Myocyte (in vitro differentiated cells): ENCODE measurements at places on chromosomes 13 and 19. TPM values are rescaled to one million over a fixed set of nuclear protein-coding genes. Genes with fewer than 3 reads are reported as not detected.

DNA sequence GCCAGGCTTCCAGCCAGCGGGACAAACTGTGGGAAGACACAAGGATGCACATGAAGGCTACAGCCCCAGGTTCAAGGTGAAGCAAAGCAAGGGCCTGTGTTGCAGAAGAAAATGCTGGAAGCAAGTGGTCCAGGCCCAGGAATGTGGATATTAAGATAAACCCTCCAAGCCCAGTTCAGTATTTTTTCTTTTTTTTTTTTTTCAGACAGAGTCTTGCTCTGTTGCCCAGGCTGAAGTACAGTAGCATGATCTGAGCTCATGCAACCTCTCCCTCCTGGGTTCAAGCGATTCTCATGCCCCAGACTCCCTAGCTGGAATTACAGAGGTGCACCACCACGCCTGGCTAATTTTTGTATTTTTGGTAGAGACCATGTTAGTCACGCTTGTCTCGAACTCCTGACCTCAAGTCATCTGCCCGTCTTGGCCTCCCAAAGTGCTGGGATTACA, 4.4 kb downstream of the PRDX2 start:
- no peak for DNase-seq

Gene FCER2
- total RNA-seq, result not detected in 2 replicates

Gene PCDH8
- total RNA-seq, result not detected in 2 replicates

GRCh38 chr19:29524201-29524911, 1.4 kb upstream of the VSTM2B start:
- DNase-seq, result no peak

DNA sequence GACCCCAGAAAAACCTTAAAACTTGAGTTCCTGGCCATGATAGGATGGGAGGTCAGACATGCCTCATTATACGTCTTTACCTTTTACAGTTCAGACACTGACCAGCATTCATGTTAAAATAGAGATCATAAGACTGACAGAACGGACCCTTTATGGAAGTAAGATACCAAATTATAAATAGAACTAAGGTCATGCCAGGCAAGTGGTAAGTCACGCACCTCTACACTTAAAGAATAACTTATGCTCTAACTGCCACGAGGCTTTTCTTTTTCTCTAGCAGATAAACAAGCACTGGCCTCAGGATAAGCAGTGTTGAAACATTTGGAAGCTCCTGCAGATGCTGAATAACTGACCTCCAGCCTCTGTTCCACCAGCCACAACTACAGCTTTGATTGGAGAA, 28.4 kb downstream of the GPR42 start:
- DNase-seq, result no peak

- DNase-seq, result no peak
Measured at GRCh38 chr19:37991176-37991835, 84.3 kb downstream of the SIPA1L3 start.

DNA sequence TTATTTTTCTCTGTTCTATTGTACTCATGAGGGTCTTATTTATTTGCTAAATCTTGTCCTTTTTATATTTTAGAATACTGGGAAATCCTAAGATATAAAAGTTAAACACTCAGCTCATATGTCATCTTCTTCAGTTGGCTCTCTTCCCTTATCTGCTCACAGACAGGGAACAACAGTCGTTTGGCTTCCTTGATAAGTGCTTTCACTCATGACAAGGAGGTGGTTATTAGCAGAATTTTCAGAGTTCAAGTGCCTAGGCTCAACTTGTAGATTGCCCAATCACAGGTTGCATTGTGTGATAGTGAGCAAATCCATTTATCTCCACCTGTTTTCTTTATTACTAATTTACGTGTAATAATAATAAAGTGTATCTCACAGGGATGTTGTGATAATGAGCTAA, 620.3 kb upstream of the PCDH20 start:
- DNase-seq, result no peak

Gene PTPRS
- total RNA-seq, result 104 and 161 TPM in 2 replicates

DNA sequence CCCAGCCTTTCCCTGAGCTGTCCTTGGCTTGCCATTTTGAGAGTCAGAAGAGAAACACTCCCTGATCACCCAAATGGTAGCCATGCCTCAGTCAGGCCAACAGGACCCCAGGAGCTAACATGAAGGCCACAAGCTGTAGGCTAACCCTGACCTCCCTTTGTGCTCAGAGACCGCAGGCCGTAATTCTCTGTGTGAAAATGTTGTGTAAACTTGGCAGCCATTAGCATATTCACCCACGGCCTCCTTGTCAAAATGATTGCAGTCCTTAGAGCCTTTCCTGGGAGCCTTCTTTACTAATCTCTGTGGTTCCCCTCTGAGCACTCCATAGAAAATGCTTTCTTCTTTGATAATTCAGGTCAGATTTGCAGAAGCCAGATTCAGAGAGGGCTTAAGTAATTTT, 418.9 kb downstream of the COG6 start:
- no peak for DNase-seq

- no peak for DNase-seq
Measured at GRCh38 chr13:105368781-105369180, 1166.7 kb downstream of the EFNB2 start.

- DNase-seq, result peak; percentile 72
Measured at GRCh38 chr13:44854313-44855060, 134.8 kb downstream of the NUFIP1 start.

GRCh38 chr13:93899981-93900380, 579.5 kb downstream of the DCT start:
- no peak for DNase-seq

Gene DDX49
- 47.1 and 55.0 TPM in 2 replicates for total RNA-seq
